ENCODE measurements at places on chromosomes 3 and 15.

- DNase-seq: no peak
Measured at GRCh38 chr15:72472992-72473610, 1.0 kb upstream of the ARIH1 start.

- no peak for DNase-seq
Measured at GRCh38 chr3:30890907-30891306, 3.6 kb downstream of the GADL1 start.

GRCh38 chr3:45227946-45228345, 1.9 kb upstream of the TMEM158 start:
- no peak for DNase-seq

- no peak for DNase-seq
Measured at GRCh38 chr15:68790242-68790575, 30.5 kb downstream of the ANP32A start.

DNA sequence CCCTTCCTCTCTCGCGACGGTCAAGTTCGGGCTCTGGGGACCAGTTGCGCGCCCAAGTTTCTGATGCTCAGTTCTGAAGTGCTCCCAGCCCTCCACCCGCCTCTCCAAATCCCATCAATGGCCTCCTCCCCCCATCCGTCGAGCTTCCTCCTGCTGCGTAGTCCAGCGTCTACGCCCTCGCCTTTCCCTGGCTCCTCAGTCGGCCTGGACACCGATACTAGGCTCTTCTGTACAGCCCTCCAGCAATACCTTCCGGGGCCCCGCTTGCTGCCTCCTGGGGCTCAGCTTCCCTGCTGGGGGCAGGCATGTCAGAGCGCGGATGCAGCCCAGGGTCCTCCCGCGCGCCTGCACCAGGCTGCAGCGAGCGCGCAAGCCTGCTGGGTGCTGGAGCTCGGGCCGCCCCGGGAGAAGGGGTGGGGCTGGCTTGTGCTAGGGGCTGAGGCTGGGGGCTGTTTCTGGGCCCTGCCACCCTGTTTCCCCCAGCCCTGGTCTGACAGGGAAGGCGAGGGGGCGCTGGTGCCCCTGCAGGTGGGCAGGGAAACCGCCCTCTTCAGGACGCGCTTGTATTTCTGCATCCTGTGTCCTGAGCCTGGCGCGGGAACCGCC, 353.3 kb upstream of the SUCLG2 start:
- peak; percentile 11 for DNase-seq

DNA sequence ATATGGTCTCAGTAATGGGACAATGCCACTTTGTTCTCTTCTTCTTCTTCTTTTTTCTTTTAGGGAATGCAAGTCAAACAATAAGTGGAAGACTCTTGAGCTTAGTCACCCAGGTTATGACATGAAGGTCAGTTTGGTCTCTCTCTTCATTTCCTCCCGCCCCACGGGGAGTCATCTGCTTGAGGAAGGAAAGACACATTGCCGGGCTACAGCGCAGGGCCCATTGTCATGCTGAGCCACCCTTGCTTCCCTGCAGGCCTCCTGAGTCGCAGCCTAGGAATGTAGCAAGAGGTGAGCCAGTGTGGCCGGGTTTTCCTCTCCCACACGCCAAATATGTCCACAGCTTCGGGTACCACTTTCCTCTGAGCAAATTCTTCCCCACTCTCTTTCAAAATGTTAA, 47.6 kb downstream of the RAP2B start:
- DNase-seq: no peak

- DNase-seq: no peak
Measured at GRCh38 chr3:31105438-31106077, 211.1 kb upstream of the GADL1 start.

DNA sequence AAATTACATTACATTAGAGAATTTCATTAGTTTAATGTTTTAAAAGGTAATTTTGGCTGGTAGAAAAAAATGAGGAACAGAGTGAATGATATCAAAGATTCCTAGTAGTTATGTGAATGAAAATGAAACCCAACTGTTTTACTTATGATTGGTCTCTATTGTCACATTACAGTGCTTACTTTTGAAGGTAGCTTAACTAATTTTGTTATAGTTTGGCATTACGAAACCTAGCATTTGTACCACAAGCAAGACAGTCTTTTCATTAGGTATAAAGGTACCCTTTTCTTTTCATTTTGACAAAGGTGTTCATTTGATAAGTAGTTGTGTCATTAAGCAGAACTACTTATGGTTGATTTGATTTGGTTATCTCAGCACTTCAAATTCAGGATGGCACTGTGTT, 6.9 kb downstream of the SELENOT start:
- DNase-seq: no peak

GRCh38 chr3:99960941-99961340, 143.3 kb downstream of the CMSS1 start:
- no peak for DNase-seq

DNA sequence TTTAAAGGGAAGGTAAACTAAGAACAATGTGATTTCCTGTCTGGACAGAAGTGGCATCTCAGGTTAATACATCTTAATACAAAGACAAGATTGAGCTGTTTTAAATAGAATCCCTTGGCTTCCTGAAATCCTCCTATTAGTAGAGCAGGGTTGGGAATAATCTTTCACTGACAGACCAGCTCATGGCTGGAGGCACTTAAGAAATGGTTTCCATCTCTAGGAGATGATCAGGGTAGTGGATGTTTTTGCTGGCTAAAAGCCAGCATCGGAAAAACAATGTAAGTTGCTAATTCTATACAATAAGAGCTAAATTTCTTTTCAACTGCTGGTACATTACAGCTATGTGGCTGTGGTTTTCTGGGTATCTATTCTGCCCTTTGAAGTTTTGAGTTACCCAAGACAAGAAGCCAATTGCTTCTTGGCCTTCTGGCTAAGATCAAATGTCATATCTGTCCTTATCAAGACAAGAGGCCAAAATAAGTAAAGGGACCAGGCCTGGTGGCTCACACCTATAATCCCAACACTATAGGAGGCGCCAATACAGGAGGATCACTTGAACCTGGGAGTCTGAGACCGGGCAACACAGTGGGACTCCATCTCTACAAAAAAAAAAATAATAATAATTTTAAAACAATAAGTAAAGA, 49.6 kb downstream of the SHQ1 start:
- no peak for DNase-seq

DNA sequence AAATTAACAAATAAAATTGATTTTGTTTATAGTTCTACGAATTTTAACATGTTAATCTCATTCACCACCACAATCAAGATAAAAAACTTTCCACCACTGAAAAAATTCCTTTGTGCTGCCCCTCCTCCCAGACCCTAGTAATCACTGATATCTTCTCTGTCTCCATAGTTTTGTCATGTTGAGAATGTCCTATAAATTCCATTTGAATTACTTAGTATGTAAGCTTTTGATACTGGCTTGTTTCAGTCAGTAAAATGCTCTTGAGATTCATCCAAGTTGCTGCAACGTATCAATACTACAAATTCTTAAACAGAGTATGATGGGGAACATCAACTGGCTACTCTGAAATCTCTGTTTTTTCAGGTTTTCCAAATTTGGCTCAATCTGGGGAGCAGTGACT, 129.6 kb downstream of the CTNNB1 start:
- no peak for DNase-seq

DNA sequence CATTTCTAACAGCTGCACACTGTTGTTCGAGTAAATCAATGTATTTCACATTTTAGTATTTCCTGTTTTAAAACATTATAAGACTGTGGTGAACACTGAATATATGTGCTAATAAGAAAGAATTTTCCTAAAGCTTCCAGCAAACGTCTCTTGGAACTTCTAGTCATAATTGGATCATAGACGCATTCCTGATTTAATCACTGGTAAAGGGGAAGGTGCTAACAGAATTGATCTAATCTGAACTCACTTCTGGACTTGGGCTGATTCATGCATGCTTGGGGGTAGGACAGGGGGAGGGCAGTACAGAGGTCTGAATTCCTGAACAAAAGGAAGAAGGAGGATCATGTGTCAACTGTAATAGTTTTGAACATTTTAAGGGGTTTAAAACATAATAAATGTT, 7.3 kb upstream of the LEKR1 start:
- DNase-seq: no peak

DNA sequence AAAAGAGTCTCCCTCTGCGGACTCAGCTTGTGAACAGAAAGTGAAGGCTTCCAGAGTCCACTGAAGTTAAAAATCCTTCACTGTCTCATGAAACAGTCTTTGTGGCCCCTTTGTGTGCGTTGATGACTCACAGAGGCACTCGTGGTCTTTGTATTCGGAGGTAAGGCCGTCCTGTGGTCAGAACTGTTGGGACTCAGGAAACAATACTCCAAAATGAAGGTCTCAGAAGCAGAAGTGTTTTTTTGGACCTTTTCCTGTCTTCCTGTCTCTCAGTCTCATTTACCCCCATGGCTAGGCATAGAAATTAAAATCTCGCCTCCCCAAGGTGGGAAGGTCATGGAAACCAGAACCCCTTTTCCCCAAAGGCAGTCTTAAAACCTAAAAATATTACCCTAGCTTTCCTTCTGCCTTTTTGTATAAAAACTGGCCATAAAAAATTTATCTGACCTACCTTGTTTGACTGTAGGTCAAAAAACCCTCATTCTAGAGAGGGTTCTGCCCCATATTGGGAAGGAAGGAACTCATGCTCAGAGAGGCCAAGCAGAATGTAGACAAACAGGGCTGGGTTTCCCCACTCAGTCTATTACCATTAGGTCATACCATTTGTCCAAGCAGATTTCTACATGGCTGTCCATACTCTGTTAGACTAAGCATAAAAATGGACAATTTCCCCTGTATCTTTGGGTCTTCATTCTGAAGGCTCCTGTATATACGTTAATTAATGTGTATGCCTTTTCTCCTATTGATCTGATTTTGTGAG, 19.1 kb upstream of the EPB42 start:
- DNase-seq: no peak

- DNase-seq: no peak
Measured at GRCh38 chr3:176159796-176160195, 1037.5 kb downstream of the TBL1XR1 start.

GRCh38 chr3:58704745-58705144, 38.2 kb upstream of the FAM3D start:
- DNase-seq: no peak

DNA sequence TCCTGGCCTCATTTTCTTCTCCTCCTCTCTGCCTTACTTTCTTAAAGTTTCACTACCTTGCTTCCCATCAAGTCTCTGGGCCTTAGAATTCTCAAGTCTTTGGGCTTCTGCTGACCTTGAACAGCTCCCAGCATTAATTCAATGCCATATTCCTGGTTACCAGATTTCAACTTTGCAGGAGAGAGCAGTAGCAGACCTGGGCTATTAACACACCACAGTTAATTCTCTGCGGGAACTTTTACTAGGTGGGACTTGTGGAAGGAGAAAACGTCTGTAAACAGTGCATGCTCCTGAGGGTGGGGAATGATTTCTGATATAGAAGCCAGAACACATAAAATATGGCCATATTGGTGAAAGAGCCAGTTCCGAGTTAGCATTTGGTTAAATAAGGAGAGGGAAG, 214.6 kb downstream of the MEIS2 start:
- DNase-seq: no peak

DNA sequence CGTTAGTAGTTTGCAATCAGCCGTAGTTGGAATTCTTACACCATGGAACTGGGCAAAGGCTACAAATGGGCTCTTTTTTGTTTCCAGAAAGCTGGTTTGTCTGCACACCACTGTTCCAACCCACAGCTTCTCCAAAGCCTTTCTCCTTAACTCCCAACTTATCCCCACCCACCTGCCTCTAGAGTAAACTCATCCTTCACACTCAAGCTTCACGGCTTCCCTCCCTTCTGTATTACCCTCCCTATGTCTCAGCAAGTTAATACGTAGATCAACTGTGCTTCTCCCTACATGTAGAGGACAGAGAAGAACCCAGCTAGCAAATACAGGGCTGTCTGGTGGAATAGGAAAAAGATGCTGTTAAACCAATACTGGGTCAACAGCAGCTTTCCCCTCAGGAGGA, 363.0 kb upstream of the IL12A start:
- no peak for DNase-seq

DNA sequence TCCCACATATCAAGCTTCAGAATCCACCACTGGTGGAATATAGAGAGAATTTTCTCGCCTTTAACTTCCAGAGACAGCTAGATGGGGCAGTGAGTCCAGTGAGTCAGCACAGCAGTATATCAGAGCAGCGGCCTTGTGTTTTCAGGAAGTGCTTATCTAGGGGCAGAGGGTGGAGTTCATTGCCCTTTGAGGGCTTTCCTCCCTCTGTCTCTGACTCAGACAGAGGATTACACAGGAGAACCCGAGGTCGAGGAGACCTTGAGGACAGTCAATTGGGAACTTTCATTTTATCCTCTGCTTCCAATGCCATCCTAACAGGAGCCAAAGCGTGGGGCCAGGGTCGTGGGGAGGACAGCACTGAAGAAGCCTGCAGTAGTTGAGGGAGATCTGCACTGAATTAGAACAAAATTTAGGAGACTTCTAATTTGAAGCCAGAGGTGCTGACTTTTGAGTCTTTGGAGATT, 109.6 kb upstream of the UMPS start:
- DNase-seq: peak; percentile 72

DNA sequence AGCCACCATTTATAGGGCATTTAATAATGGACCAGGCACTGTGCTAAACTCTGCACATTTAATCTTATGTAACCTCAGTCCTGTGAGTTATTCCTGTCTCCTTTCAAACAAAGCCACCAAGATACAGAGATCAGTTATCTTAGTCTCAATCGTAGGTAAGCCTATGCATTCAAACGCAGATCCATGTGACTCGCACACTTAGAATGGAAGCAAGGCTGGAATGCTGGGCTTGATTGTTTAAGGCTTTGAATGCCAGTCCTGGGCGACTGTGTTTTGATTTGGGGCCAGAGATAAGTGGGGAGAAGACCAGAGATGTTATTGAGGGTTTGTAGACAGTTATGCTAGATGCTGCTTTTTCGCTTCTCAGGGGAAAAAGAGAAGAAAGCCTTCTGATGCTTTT, 22.2 kb downstream of the MED12L start:
- no peak for DNase-seq

GRCh38 chr3:72810659-72811434, 37.4 kb downstream of the SHQ1 start:
- no peak for DNase-seq

DNA sequence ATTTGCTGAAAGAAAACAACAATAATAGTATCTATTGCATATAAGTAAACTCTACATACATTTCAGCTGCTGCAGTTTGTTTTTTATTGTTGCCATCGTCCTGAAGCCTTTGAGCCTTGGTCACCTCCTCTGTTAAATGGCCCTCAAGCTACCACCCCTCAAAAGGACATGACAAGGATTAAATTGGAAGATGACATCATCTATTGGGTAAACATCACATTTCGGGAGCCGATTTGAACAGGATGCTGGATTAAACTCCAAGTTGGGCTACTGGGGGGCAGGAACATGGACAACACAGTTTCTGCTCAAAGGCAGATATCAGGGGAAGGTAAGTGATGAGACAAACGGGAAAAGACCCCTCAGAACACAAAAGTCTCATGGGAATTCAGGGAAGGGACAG, 92.3 kb upstream of the ATP2B2 start:
- DNase-seq: no peak

- DNase-seq: no peak
Measured at GRCh38 chr15:62068810-62069167, 2.0 kb downstream of the C2CD4A start.
